ENCODE measurements at places on chromosomes 6 and 20.

DNA sequence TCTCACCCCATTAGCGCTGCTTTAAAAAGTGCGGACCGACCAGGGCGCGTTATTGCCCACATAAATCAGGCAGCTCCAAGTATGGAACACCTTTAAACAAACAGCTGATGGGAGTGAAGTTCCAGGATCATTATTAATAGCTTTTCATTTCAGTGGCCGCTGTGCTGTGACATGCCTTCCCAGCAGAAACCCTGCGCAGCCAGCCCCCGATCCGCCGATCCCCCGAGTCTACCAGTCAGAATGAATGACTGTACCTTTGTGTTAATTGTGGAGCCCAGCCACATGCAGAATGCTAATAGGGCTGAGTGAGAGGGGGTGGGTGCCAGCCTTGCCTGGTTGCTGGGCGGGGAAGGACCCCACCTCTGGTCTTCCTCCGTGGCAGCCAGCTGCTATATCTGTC lies 21.9 kb downstream of the CDH22 start:
- DNase-seq, result no peak

- DNase-seq, result no peak
These were observed 222.7 kb upstream of the NOX3 start for GRCh38 chr6:155678361-155678760.

DNA sequence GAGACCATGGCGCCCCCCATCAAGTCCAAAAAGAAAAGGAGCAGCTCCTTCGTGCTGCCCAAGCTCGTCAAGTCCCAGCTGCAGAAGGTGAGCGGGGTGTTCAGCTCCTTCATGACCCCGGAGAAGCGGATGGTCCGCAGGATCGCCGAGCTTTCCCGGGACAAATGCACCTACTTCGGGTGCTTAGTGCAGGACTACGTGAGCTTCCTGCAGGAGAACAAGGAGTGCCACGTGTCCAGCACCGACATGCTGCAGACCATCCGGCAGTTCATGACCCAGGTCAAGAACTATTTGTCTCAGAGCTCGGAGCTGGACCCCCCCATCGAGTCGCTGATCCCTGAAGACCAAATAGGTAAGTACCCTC lies 41.7 kb upstream of the NAA20 start:
- DNase-seq, result peak; percentile 52

DNA sequence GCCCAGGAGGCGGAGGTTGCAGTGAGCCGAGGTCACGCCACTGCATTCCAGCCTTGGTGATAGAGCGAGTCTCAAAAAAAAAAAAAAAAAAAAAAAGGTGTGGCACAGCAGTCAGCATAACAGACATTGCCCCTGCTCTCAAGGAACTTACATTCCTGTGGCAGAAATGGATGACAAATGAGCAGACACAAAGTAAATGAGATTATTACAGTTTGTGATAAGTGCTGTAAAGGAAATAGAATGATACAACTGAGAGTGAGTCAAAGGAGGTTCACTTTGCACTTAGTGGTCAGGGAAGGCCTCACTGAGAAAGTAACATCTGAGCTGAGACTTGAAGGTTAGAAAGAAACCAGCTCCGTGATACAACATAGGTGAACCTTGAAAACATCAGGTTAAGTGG lies 36.4 kb downstream of the CEP250 start:
- DNase-seq, result no peak

DNA sequence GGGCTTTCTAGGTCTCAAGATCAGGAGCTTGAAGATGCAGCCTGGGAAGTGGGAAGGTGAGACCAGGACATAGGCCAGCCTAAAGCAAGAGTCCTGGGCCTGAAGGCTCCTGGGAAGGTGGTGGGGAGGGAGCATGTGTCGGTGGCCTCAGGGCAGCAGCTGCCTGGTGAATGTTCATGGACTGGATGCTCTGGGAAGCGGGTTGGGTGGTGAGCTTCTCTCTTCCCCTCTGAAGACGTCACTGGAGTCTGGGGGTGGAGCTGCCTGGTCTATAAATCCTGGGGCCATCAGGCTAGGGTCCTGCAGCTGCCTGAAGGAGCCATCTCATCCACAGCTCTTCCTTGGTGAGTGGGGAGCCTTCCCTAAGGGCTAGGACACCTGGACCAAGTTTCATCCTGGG lies at the start of gene GNRH2:
GNRH2 (plus strand) TSS at position 301 of the 400 bp plus-strand sequence. CDS start 793 bp downstream, outside the sequence.
- no peak for DNase-seq

DNA sequence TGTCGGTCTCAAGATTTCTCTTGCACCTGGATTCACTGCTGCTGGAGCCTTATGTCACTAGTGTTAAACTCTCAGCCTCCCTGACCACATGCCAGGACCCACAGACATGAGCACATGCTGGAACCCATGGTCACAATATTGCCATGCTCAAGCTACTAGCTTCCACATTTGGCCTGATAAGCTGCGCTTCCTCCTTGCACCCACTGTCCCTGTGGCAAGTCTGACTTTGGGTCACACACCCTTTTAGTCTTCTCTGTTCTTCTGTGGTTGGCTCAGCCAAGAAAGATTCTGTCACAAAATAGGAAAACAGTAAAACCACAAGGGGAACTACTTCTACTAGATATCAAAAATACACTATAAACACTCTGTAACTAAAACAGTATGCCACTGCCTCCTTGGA lies 68.9 kb upstream of the HDAC2 start:
- no peak for DNase-seq

DNA sequence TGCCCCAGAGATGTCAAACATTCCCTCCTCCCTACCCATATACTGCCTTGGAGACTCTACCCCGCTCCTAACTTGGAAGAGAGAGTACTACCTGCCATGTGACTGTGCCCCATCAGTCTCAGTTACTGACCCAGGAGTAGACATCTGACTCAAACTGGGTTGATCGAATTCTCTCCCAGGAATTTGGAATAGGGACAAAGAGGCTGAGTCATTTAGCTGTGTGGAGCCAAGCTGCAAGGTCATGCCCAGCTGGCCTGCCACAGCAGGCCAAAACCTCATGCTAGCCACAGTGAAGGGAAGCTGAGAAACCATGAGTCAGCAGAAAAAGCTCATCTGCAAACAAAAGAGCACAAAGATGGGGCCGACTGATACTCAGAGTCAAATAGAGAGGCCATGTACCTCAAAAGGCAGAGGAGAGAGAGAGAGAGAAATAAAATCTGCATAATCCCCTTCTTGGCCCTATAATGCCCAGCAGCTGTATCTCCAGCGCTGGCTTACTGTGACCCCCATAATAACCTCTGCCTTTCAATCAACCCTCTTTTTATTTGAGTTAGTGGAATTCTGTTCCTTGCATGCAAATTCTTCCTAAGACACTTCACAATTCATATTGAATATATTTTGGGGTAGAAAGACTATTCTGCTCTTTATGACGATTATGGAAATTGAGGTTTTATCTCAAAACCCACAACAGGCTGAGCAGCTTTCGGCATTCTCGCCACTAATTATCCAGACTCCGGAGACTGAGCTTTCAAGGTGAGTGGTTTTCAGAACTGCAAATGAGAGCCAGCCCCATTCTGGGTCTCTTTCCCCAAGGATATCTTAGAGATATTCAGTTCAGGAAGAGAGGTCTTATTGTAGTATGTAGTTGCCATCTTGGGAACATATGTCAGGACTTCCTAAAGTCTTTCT lies 21.4 kb upstream of the AKIRIN2 start:
- no peak for DNase-seq

GRCh38 chr6:109096208-109096607 lies 901 bp downstream of the CEP57L1 start:
- DNase-seq, result no peak

DNA sequence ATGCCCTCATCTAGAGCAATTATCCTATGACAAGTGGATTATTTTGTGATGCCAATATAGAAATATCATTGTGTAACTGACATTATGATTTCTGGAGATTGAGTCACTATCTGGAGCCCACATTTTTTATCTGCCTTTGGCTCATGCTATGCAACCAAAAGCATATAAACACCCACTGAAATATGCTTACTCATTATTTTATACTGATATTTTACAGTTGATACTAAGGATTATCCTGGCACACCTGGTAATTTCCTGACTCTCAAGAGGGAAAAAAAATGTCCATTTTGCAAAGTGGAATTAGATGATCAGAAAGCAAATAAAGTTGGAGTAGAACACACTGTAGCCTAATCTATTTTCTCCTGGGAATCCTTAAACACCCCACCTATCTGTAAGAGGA lies 154.5 kb downstream of the PKHD1 start:
- no peak for DNase-seq

GRCh38 chr20:31485450-31486339 lies 10.6 kb downstream of the REM1 start:
- no peak for DNase-seq

- DNase-seq, result no peak
These were observed 511.0 kb downstream of the CDKAL1 start for GRCh38 chr6:21045135-21045700.

DNA sequence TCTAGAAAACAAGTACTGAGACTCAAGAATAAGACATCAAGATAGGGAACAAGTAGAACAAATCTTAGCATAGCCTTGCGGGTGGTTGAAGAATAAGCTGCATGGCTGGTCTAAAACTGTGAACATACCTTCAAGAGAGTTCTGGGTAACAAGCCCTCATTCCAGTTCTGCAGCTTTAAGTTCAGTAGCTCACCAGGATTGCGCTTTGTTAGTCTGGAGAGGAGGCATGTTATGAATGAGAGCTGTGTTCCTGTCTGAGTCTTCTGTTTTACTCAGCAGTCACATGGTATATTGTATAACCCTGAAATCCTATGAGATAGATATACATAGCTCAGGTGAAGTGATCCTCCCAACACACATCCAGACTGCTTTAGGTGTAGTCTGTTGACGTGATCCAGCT lies 406.6 kb upstream of the IRAK1BP1 start:
- DNase-seq, result no peak

DNA sequence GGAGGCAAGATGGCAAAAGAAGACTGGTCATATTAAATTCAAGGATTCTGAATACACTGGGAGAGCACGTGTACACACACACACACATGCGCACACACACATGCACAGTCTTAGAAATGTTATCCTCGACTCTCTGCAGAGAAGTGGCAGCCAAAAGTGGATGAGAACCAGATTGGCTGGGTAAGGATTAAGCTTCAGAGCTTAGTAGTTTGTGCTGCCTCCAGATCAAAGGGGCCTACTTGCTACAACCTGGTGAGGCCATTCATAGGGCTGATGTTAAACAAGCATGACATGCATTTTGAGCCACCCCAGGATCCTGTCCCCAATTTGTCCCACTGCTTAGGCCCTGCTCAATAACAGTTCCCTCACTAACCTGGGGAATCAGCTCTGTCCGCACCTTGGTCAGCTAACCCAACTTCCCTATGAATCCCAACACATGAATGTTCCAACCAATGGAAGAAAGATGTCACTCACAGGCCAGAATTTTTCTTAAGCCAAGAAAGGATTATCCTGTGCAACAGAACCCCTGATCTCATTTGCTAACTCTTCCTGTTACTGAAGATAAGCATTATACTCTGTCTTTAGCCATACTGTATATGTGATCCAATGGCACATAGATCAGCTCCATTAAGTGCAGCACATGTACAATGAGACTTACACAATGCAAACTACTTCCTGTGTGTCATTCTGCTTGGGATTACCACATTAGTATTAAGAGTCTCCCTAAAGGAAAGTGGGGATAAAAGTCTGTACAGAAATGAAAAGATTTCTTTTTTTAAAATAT lies 31.0 kb downstream of the TOMM6 start:
- DNase-seq, result peak; percentile 95

DNA sequence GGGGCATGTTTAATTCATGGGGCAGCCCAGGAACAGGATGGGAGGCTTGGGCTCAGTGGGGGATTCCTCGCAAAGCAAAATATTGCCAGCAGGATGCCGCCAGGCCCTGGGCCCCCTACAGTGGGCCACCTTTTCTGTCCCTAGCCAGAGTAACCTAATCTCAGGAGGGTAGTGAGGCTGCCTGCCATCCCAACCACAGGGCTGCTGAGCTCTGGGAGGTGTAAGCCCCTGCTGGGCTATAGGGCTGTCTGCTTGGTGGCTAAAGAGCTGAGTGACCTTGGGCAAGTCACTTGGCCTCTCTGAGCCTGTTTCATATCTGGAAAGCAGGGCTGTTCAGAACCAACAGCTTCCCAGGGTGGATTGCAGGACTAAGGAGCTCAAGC lies 35.7 kb upstream of the CDH22 start:
- DNase-seq, result no peak

- peak; percentile 55 for DNase-seq
These were observed 397.4 kb downstream of the C6orf118 start for GRCh38 chr6:164911873-164912580.

All from NCI-H524 (cell line).